CD14-positive monocyte (primary cell): ENCODE measurements at places on chromosomes 5 and 9.

GRCh38 chr9:22813529-22813928 lies 366.9 kb downstream of the DMRTA1 start:
- no peaks in the 10 kb centered on the region for H3K36me3 ChIP-seq
- H3K27ac ChIP-seq, result no peak overlapping the region
- H3K4me3 ChIP-seq, result no peak overlapping the region
- H3K4me1 ChIP-seq, result no peaks in the 10 kb centered on the region
- no peaks in the 10 kb centered on the region for H3K27me3 ChIP-seq
- no peak for DNase-seq

DNA sequence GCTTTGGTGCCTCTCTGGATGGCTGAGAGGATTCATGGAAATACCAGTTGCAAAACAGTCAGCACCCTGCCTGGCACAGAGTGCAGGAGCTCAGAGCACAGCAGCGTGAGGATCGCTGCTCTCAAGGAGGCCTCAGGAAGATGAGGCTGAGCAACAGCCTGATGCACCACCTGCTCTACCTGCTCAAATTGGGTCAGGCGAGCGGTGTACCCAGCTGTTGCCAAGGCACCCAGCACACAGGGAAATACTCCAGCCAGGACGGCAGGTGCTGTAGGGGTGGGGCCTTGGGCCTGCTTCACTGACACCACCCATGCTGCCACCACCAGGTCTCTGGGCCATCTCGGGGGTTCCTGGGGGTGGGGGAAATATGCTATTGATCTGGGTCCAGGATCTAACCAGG lies 4.3 kb downstream of the EEIG1 start:
- H3K27ac ChIP-seq, result no peak overlapping the region
- H3K4me1 ChIP-seq, result peaks cover 32% of the 10 kb centered on the region
- DNase-seq, result no peak
- H3K27me3 ChIP-seq, result peaks cover 13% of the 10 kb centered on the region

- H3K4me3 ChIP-seq, result no peak overlapping the region
- no peaks in the 10 kb centered on the region for H3K27me3 ChIP-seq
- H3K4me1 ChIP-seq, result no peaks in the 10 kb centered on the region
- DNase-seq, result no peak
- no peak overlapping the region for H3K27ac ChIP-seq
Observed at GRCh38 chr5:64628901-64629300, 61.4 kb upstream of the SHISAL2B start.

GRCh38 chr9:98192503-98193335 lies at the start of gene CORO2A:
Gene CORO2A (minus strand): TSS chr9:98192637. CDS start chr9:98157660, 34,977 bp downstream.
- peak within 1 kb of the TSS; percentile 60 for H3K27ac ChIP-seq
- peak within 1 kb of the TSS; percentile 48 for H3K4me3 ChIP-seq
- DNase-seq, result peak; percentile 42
- H3K27me3 ChIP-seq, result no peaks in the 10 kb centered on the region
- peaks cover 8% of the 10 kb centered on the region for H3K36me3 ChIP-seq

DNA sequence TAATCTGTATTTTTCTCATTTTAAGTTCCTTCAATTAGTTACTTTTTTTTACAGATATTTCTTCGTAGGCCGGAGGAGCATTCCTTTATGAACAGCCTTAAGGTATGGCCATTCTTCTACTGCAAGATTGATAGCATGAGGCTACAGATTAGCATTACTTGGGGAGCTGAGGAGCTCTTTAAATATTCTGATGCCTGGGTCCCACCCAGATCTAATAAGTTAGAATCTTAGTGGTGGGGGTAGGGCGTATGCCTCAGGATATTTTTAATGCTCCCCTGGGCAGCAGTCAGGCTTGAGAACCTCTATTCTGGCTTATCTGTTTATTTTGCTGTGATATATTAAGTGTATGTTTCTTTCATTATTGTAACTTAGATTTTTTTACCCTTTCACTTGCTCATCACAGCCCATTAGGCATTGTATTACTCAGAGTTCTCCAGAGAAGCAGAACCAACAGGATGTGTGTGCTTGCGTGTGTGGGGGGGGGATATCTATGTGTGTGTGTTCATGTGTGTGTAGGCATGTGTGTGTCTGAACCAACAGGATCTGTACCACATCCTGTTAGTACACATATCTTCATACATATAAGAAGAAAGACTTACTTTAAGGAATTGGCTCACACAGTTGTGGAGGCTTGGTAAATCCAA lies 91.8 kb upstream of the MTAP start:
- no peaks in the 10 kb centered on the region for H3K36me3 ChIP-seq
- H3K4me3 ChIP-seq, result no peak overlapping the region
- no peak overlapping the region for H3K27ac ChIP-seq
- peaks cover 2% of the 10 kb centered on the region for H3K27me3 ChIP-seq
- no peaks in the 10 kb centered on the region for H3K4me1 ChIP-seq
- no peak for DNase-seq

DNA sequence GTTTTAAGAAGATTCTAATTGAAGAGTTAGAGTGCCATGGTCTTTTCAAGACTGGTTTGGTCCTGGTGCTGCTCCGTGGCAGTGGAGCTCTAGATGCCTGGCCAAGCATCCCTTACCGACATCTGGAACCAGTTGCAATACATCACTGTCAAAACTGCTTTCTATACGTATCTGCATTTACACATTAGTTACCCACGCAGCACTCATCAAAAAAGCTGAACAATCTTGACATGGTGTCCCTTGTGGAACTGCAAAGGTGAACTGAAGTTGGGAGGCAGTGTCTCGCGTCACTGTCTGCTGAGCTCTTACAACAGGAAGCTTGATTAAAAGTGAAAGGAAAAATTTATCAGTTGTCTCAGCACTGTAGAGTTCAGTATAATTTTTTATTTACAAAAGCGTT lies 82.6 kb downstream of the PBX3 start:
- no peaks in the 10 kb centered on the region for H3K27me3 ChIP-seq
- peak overlapping the region; percentile 25 for H3K4me3 ChIP-seq
- DNase-seq, result peak; percentile 33
- no peaks in the 10 kb centered on the region for H3K36me3 ChIP-seq
- H3K4me1 ChIP-seq, result no peaks in the 10 kb centered on the region
- peak overlapping the region; percentile 70 for H3K27ac ChIP-seq

- no peaks in the 10 kb centered on the region for H3K4me1 ChIP-seq
- no peaks in the 10 kb centered on the region for H3K36me3 ChIP-seq
- H3K27me3 ChIP-seq, result no peaks in the 10 kb centered on the region
Observed at GRCh38 chr5:172502969-172503368, 48.6 kb upstream of the SH3PXD2B start.

- H3K27ac ChIP-seq, result no peak overlapping the region
- H3K4me1 ChIP-seq, result peaks cover 14% of the 10 kb centered on the region
- DNase-seq, result no peak
Observed at GRCh38 chr5:53027913-53028312, 38.8 kb downstream of the ITGA2 start.

GRCh38 chr9:97124256-97124655 lies 85.3 kb upstream of the CTSV start:
- no peak overlapping the region for H3K27ac ChIP-seq
- H3K36me3 ChIP-seq, result no peaks in the 10 kb centered on the region
- no peak overlapping the region for H3K4me3 ChIP-seq
- no peaks in the 10 kb centered on the region for H3K4me1 ChIP-seq
- DNase-seq, result no peak
- no peaks in the 10 kb centered on the region for H3K27me3 ChIP-seq

GRCh38 chr9:335373-335772 lies 120.7 kb downstream of the DOCK8 start:
- peaks cover 98% of the 10 kb centered on the region for H3K36me3 ChIP-seq
- no peak overlapping the region for H3K4me3 ChIP-seq
- no peak overlapping the region for H3K27ac ChIP-seq
- H3K4me1 ChIP-seq, result no peaks in the 10 kb centered on the region
- H3K27me3 ChIP-seq, result no peaks in the 10 kb centered on the region
- DNase-seq, result no peak

- H3K4me1 ChIP-seq, result peaks cover 72% of the 10 kb centered on the region
- no peak overlapping the region for H3K4me3 ChIP-seq
- no peaks in the 10 kb centered on the region for H3K27me3 ChIP-seq
Observed at GRCh38 chr9:108640230-108640629, 215.6 kb downstream of the ACTL7B start.

GRCh38 chr5:121962958-121963357 lies 1.2 kb downstream of the SRFBP1 start:
- H3K36me3 ChIP-seq, result peaks cover 6% of the 10 kb centered on the region
- peaks cover 2% of the 10 kb centered on the region for H3K27me3 ChIP-seq
- H3K4me1 ChIP-seq, result peaks cover 19% of the 10 kb centered on the region
- peak overlapping the region; percentile 80 for H3K27ac ChIP-seq

DNA sequence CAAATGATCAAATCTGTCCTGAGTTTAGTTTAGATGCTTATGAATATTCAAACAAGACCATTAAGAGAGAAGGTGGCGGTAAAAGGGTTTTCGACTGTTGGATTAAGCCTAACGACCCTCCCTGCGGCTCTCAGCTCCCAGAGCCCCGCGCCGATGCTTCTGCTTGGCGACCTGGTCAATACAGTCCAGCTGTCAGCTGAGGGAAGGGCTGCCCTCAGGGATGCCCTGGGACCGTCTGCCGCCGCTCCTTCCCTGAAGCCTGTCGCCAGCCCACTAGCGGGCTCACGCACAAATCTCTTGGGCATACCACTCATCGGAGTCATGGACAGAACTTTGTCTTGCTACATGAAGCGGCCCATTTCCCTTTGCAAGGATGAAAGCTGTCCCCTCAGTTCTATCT lies 136.6 kb upstream of the RAPGEF1 start:
- no peak overlapping the region for H3K27ac ChIP-seq
- no peaks in the 10 kb centered on the region for H3K27me3 ChIP-seq
- H3K4me1 ChIP-seq, result peaks cover 6% of the 10 kb centered on the region
- DNase-seq, result no peak
- H3K4me3 ChIP-seq, result no peak overlapping the region

GRCh38 chr9:100441911-100442361 lies 15.0 kb downstream of the MSANTD3 start:
- H3K36me3 ChIP-seq, result no peaks in the 10 kb centered on the region
- no peaks in the 10 kb centered on the region for H3K27me3 ChIP-seq
- H3K27ac ChIP-seq, result no peak overlapping the region

GRCh38 chr5:90345684-90346083 lies 63.9 kb downstream of the CETN3 start:
- no peaks in the 10 kb centered on the region for H3K27me3 ChIP-seq
- H3K4me1 ChIP-seq, result no peaks in the 10 kb centered on the region
- DNase-seq, result no peak
- H3K4me3 ChIP-seq, result no peak overlapping the region
- H3K27ac ChIP-seq, result no peak overlapping the region

DNA sequence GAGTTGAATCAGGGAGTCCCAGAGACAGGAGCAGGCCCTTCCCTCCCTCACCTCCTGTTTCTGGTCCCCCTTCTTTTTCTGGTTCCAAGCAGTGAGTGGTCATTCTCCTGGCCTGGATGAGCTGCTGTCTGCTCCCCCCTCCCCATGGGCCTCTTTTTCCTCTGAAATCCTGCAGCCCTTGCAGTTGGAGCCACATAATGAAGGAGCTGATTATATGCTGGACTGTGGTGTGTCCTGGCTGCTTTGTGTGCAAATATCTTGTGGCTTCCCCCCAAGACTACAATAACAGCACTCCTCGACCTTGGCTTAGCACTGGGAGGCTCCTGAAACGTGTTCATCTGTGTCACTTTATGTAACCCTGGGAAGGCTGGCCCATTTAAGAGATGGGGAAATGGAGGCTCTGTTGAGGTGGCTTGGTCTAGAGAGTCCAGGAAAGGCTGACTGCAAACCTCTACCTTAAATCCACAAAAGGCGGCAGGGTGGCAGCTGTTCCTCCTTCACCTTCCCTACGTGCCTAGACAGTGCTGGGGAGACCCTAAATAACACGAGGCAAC lies 69.2 kb downstream of the SH3PXD2B start:
- H3K27ac ChIP-seq, result no peak overlapping the region
- no peak for DNase-seq
- H3K4me1 ChIP-seq, result no peaks in the 10 kb centered on the region
- no peak overlapping the region for H3K4me3 ChIP-seq

GRCh38 chr5:15646371-15646770 lies 146.4 kb downstream of the FBXL7 start:
- no peaks in the 10 kb centered on the region for H3K4me1 ChIP-seq
- H3K27ac ChIP-seq, result no peak overlapping the region
- H3K4me3 ChIP-seq, result no peak overlapping the region
- no peaks in the 10 kb centered on the region for H3K36me3 ChIP-seq
- DNase-seq, result no peak
- no peaks in the 10 kb centered on the region for H3K27me3 ChIP-seq

DNA sequence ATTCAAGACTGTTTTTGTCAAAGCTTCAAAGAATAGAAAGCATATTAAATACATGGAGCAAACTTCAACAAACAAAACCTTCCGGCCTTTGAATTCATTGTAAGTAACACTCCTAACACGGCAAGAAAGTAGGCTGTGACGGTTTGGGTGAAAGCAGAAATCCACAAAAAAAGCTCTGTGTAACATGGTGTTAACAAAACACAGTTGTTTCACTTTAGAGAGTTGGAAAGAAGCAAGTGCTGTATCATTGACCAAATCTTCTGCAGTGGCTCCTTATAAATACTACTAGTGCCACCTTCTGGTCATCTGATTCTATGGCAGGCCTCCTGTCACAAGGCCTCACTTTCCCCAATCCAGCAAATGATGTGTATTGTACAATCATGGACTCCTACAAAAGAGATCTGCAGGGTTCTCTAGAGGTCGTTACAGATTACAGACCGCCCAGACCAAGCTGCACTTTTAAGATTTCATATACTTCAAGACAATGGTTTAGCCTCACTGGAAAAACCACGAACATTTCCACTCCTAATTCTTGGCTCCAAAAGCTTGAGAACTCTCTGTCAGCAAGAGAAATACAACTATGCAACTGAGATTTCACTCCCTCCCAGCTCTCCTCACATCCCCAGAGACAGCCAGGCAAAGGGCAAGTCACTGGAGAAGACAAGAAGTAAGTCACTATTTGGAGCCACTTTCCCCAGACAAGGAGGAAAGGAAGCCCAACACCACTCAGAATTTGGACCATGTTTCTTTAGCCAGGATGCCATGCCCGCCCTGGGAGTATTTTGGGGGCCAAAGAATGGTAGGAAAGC lies 196.2 kb downstream of the DTWD2 start:
- no peak overlapping the region for H3K4me3 ChIP-seq
- no peaks in the 10 kb centered on the region for H3K4me1 ChIP-seq
- H3K27ac ChIP-seq, result no peak overlapping the region
- DNase-seq, result peak; percentile 12

- H3K27ac ChIP-seq, result no peak overlapping the region
- H3K36me3 ChIP-seq, result no peaks in the 10 kb centered on the region
- DNase-seq, result no peak
- no peak overlapping the region for H3K4me3 ChIP-seq
- H3K4me1 ChIP-seq, result no peaks in the 10 kb centered on the region
Observed at GRCh38 chr5:124670722-124671184, 75.7 kb downstream of the ZNF608 start.

- H3K27ac ChIP-seq, result no peak overlapping the region
- peaks cover 2% of the 10 kb centered on the region for H3K27me3 ChIP-seq
- H3K36me3 ChIP-seq, result no peaks in the 10 kb centered on the region
- no peak for DNase-seq
- H3K4me1 ChIP-seq, result peaks cover 30% of the 10 kb centered on the region
Observed at GRCh38 chr9:134892820-134893420, 12.3 kb downstream of the FCN2 start.
